ENCODE measurements at places on chromosomes 1 and 21.

DNA sequence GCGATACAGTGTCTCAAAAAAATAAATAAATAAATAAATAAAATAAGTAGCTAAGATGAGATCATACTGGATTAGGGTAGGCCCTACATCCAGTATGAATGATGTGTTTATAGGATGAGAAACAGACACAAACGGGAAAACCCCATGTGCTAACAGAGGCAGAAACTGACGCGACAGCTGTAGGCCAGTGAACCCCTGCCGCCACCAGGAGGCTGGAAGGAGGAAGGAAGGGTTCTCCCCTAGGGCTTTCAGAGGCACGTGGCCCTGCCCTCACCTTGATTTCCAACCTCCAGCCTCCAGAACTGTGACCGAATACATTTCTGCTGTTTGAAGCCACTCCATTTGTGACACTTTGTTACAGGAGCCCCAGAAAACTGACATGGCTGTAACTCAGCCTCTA, 38.5 kb downstream of the CHD5 start:
- DNase-seq, result no peak

GRCh38 chr1:84782881-84783280, 92.6 kb upstream of the SSX2IP start:
- DNase-seq, result no peak

- DNase-seq, result peak; percentile 87
Observed at GRCh38 chr1:56411484-56412180, 167.7 kb downstream of the PLPP3 start.

DNA sequence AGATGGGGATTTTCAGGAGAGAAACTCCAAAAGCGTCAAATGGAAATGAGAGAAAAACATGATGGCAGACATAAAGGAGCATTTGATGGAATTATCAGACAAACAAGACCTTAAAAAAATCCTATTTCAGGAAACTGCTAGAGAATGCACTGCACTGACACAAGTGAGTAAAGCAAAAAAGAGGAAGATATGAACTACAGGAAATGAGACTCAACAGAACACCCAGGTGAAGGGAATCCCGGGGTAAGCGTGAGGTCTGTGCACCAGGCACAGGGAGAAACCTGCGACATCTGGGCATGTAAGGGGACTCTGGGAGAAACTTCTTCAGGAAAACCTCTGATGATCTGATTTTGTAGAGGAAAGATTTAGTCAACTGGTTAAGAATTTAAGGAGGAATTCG, 2.8 kb downstream of the TARBP1 start:
- DNase-seq, result no peak

DNA sequence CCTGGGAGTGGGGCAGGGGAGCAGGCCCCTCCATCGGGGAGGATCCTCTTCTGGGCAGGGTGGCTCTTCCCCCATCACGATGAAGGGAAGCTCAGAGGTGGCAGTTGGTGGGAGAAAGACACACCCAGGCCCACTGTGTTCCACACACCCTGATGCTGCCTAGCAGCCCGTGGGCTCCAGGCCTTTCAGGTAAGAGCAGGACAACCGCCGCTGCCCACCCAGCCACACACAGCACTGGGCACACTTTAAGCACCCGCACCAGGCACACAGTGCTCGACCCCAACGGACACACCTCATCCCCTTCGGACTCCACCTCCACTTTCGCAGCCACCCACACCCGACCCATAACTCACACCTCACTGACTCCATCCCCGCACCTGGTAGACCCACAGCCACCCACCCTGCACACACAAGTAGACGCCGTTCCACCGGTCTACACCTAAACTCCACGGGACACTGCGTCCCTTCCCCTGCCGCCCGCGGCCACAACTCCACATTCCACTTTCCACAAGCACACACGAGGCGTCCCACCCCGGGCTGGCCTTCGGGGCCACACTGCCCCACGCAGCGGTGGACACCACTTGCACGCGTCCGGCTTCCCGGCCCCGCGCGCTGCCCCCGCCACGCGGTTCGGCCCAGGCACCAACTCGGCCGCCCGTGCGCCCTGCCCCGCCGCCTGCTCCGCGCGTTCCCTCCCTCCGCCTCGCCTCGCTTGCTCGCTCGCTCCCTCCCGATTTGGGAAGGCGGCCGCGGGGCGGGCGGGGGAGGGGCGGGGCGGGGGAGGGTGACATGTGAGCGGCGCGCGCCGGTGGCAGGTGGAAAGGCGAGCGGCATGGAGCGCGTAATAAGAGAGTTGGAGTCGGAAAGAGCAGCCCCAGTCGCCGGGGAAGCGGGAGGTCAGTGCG, at the start of gene KCNQ4:
Gene KCNQ4, plus strand, starts transcription at position 787 of the 905 bp plus-strand sequence. CDS start 307 bp downstream, outside the sequence.
- no peak for DNase-seq

DNA sequence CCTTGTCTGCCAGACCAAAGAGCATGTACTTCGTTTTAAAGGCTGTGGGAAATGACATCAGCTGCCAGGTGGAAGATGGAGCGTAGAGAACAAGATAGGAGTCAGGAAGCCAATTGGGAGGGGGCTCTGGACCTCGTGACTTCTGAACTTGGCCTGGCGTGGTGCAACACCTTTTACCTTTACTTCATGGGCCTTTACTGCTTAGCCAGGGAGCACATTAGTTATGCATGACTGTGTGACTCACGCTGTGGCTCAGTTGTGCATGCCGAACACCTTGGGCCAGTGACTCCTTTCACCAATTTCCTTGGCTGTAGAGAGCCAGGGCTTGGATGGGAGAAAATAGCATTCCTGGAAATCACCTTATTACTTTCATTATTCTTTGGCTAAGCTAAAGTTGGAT, 7.2 kb downstream of the XCL1 start:
- DNase-seq, result no peak

DNA sequence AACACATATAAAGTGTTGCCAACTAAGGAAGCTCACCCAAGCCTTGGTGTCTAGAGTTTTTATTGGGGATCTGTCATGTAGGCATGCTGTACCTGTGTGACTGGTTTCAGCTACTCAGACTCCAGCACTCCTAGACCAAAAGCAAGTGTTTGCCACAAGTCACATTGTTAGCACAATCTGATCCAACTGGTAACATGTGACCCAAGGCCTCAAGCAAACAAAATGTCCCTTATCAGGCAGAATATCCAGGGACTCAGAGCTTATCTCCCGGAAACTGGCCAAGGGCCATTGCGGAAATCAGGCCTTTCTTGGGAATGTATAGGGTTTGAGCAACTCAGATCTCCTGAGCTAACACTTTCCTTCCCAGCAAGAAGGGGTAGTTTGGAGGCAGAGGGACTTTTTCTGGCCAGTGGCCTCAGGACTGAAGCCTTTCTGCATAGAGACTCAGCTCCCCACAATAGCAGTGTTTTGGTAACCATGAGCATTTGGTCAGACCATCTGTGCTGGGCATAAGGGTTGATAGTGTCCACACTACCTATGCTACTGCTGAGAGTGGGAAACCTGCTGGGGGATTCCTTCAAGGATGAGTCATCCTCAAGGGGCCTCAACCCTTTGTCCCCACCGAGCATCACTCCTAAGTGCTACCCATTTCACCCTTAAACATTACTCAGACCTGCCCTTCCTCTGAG, 29.6 kb downstream of the NHLH2 start:
- DNase-seq, result no peak

- DNase-seq, result no peak
Observed at GRCh38 chr1:112458756-112459155, 50.0 kb upstream of the WNT2B start.

GRCh38 chr1:55375617-55376258, 160.6 kb upstream of the USP24 start:
- no peak for DNase-seq

GRCh38 chr1:14852291-14852690, 253.8 kb downstream of the KAZN start:
- no peak for DNase-seq

- no peak for DNase-seq
Observed at GRCh38 chr1:192905049-192905448, 96.2 kb downstream of the RGS2 start.

- DNase-seq, result no peak
Observed at GRCh38 chr1:36024847-36025246, 59.0 kb upstream of the TEKT2 start.

GRCh38 chr1:150516050-150516591, 569 bp downstream of the FALEC start:
- DNase-seq, result no peak

DNA sequence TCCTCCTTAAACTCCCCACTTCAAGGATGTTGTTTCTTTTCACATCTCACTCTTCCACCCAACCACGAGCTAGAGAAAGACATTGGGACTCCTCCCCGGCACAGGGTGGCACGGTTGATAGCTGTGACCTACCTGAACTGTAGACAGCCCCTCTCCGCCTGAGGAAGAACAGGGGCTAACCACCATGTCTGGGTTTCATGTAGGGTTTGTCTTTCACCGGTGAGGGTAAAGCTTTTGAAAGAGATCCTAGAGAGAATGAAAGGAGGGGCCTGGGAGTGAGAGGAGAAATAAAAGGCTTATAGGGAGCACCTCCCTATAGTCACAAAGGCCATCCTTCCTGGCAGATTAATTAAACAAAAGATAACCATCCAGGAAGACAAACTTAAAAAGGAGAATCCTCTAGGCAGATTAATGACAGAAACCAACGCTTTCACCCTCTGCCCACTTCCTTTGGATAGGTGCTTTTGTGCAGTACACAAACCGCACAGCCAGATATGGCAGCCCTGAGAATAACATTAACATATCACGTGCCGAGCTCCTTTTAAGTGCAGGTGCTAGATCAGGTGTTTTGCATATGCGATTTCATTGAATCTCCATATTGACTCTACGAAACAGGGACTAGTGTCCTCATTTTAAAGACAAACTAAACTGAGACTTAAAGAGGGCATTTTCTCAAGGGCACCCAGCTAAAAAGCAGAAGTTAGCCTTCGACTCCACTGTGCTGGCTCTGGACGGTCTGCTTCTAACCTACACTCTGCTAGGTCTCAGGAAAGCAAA, 178.1 kb upstream of the RUNX1 start:
- no peak for DNase-seq

DNA sequence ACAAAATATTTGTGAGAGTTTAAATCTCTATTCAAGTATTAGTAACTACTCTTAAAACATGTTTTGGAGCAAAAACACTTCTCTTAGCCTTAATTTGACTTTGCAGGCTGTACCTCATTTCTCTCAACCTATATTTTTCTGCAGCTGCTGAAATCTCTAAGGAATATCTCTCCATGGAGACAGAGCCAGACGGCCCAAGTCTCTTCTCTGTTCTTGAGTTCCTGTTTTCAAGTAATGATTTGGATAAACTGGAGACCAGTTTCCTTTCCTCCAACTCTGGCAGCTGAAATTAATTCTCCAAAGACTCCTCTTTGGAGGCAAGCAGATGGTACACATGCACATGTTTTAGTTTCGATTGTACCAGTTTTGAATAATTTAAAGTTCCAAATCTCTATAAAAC, 659.7 kb upstream of the NEGR1 start:
- DNase-seq, result no peak

GRCh38 chr1:55447488-55447887, 232.3 kb upstream of the USP24 start:
- no peak for DNase-seq

GRCh38 chr1:54408147-54409066, 2.2 kb upstream of the SSBP3 start:
- peak; percentile 46 for DNase-seq

DNA sequence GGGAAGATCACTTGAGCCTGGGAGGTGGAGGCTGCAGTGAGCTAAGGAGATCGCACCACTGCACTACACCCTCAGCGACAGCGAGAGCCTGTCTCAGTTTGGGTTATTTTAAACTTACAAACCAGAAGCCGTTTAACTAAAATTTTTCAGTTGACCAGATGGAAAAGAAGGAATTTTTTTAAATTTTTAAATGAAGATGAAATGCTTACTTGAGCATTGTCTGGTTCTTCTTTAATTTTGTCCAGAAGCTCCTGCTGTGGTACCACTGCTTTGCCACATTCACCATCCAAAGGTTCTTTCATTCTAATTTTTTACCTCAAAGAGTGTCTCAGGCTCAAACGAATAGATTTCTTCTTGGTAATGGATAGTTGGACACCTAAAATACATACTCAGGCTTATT, 1.4 kb downstream of the ZMYM6 start:
- no peak for DNase-seq

DNA sequence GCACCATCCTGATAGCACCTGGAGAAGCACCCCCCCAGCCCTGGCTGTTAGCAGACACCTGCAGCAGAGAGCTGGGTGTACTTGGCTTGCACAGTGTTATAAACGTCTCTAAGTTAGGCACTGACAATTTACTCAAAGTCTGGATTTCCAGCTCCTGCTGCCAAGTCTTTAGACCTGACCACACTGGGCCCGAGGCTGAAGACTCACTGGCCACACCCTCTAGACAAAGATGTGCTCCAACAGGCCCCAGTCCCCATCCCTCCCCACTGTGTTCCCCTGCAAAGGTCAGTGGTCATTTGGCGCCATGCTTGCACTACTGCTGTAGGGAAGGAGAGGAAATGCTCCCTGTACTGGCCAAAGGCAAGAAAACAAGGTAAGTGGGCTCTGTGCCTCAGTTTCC, 31.1 kb downstream of the PADI6 start:
- no peak for DNase-seq

- no peak for DNase-seq
Observed at GRCh38 chr1:90074970-90075391, 80.1 kb downstream of the ZNF326 start.

DNA sequence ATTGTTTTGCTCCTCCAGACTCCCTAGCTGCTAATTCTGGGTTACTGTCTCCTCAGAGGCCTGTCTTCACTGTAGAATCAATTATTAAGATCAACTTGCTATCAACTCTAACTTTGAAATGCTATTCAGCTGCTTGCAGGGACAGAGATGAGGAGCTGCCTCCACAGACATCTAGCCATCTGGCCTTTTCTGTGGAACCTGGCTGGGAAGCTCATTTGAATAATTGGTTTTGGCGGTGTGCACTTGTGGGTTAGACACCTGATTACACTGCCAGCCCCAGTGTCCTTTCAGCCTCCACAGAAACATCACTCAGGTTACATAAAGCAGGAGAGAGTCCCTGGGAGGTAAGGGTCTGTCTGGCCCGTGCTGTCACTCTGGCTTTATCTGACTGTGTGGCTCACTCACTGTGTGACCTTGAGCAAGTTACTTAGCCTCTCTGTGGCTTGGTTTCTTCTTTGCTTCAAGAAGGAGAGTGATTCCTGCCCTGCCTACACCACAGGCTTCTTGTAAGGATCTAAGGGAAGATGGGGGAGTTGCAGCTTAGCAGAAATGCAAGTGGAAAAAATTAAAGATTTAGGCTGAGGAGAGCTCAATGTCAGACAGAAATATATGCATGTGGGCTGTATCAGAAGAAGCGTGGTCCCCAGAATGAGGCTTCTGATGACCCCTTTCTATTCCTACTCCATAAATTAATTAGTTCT, 131.6 kb downstream of the BEND5 start:
- DNase-seq, result no peak

DNA sequence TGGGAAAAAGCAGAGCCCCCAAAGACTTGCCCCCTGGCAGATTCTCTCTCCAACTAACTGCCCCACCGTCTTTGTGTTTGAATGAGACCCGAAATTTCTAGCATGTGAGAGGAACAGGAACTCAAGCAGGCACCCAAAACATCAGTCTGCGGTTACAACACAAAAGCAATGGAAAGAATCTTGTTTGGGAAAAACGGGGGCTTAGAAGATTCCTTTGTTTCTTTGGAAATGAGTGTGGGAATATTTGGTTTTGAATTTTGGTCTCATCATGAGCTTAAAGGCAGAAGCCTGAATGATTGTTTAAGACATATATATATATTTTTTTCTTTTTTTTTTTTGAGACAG, 188.9 kb upstream of the TMEM51 start:
- DNase-seq, result no peak

- peak; percentile 84 for DNase-seq
Observed at GRCh38 chr1:235642011-235642942, 7.3 kb downstream of the GNG4 start.

GRCh38 chr1:102872526-102872925, 235.8 kb downstream of the COL11A1 start:
- no peak for DNase-seq
